NCI-H146 (cell line): ENCODE measurements at places on chromosomes 1 and 21.

DNA sequence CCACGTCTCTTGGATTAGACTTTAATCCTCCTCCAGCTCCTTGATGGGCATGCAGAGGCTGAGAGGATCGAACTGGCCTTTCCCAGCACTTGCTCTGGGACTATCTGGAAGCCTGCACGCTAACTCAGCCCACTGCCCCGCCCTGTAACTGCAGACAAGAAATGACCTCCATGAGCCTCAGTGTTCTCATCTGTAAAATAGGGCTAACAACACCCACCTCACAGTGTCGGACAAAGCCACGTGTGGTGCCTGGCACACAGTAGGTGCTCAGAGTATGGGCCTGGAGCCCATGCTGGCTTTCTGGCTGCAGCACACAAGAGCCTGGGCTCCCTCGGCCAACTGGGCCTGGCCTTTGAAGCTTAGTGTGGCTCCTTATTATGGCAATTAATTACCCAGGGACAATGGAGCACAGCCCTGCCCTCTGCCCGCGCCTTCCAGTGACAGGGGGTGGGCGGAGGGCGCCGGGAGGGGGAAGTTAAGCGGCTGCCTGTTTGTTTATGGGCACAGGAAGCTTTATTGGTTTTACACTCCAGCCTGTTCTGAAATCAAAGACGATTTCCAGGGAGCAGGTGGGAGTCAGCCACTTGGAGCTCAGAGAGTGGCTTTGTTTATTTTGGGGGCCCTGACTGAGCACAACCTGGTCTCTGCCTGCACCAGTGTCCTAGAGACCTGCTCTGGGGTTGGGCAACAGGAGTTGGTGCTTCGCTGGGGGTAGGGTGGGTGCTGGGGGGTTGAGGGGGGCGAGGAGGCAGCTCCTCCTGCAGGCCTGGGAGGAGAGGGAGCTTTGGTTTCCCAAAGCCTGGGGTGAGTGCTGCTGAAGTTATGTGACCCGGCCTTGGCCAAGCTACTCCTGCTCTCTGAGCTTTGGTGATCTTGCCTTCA is 31.0 kb downstream of the PAX7 start:
- no peak for DNase-seq

GRCh38 chr1:234721476-234722269 is 111.7 kb upstream of the IRF2BP2 start:
- DNase-seq = no peak

DNA sequence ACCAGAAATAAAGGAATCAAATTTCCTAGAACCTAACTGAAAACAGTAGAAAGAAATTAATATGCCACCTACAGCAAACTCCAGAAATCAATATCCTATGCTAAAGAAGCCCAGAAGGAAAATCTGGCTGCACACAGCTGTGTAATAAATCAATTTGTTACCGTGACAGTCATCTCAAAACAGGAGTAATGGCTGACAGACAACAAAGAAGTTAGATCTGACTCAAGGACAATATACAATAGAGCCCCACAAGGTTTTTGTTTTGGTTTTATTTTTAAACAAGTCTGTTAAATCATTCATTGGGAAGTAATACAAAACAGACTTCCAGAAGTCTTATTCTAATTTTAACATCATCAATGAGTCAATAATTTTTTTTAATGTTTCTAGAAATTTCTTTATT is 168.4 kb downstream of the RERE start:
- DNase-seq = peak; percentile 20

DNA sequence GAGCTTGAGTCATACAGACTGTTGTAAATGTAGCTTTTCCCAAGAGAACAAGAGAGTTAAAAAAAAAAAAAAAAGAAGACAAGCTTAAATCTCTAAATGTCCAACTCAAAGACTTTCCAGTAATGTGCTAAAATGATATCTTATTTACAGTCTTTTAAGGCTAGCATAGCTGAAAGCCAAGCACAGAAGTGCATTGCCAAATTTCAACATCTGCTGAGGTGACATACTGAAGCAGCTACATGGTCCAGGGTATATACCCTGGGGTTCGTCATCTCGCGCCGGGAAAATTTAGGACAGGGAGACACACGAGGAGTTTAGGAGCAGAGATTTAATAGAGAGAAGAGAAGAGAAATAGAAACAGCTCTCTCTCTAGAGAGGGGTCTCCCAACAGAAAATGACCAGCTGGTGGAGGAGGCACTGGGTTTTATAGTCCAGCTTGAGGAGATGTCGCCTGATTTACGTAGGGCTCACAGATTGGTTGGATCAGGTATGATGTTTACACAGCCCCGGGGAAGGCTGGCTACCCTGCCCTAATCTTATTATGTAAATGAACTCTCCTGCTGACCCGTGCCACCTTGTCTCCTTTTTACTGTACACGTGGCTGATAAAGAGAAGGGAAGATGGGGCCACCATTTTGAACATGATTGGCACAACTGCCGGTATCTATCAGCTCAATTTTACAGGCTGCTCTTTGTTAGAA is 172.7 kb downstream of the TRIM33 start:
- DNase-seq = peak; percentile 4

GRCh38 chr1:91872000-91872399 is 14.0 kb downstream of the TGFBR3 start:
- no peak for DNase-seq

- DNase-seq = peak; percentile 64
Observed at GRCh38 chr1:156750711-156751450, 594 bp downstream of the HDGF start.

- peak; percentile 20 for DNase-seq
Observed at GRCh38 chr1:183609313-183609712, 19.1 kb upstream of the NCF2 start.

DNA sequence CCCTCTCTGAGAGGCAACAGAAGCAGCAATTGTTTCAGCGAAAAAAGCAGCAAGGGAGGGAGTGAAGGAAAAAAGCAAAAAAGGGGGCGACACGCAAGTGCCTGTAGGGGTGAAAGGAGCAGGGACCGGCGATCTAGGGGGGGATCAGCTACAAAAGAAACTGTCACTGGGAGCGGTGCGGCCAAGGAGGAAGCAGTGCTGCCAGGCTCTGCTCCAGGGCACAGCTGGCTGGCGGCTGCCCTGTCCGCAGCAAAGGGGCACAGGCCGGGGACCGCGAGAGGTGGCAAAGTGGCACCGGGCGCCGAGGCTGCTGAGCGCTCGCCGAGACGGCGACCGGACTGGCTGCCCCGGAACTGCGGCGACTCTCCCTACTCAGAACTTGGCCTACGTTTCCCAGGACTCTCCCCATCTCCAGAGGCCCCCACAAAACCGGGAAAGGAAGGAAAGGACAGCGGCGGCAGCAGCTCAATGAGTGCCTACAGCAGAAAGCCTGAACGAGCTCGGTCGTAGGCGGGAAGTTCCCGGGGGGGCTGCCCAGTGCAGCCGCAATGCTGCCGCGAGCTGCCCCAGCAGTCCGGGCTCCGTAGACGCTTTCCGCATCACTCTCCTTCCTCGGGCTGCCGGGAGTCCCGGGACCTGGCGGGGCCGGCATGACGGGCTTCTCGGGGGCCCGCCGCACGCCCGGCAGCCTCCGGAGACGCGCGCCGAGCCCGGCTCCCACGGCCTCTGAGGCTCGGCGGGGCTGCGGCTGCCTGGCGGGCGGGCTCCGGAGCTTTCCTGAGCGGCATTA is 1.0 kb upstream of the CDKN2C start:
- DNase-seq = peak; percentile 68

DNA sequence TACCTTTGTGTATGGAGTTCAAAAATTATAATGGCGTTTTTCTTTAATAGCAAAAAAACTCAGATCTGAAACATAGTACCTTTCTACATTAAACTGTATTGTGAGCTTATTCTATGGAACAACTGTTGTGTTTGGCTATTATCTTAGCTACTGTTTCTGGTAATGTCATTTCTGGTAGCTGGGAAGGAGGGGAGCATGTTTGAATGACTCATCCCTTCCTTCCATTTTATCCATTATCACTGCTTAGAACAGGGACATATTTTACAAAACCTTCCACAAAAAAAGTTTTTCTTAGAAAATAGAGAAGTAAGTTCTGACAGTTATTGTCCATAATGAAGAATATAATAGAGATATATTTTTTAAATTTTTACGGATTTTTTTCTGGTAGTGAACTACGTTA is 128.3 kb downstream of the NRDC start:
- no peak for DNase-seq

DNA sequence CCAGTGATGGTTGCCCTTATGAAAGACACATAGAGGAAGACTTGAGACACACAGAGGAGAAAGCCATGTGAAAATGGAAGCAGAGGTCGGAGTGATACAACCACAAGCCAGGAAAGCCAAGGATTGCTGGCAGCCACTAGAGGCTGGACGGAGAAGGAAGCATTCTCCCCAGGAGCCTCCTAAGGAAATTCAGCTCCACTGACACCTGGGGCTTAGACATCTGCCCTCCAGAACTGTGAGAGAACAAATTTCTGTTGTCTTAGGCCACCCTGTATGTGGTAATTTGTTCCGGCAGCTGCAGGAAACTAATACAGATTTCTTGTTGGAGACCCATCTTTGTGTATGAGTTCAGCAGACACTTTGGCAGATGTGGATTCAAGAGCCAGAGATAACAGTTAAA is 126.9 kb upstream of the ATP1A1 start:
- peak; percentile 17 for DNase-seq

DNA sequence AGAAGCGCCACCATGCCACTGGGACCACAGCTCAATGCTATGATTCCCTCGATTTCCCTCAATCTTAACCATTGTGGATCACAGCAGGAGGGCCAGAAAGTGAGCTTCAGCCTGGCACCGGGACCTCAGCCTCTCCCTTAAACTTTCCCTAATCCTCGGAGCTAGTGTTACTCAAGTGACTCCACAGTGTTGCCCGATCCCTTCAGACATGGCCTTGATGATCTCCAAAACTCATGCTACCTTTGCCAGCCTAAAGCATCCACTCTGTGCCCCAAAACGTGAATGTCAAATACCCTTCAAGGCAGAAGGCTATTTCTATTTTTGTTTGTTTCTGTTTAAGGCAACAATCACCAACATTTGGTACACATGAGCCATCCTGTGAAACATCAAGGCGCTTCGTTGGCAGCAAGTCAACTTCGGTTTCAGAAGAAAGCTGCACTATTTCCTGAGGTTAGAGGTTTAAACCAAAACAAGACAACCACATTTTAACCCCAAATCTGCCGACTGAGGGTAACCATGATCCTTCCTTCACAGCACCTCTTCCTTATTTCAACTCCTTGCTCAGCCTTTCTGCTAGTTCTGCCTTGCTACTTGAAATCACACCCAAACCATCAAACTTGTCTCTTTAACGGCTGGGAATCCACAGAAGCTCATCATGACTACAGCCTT is 94.4 kb upstream of the KRTAP19-8 start:
- DNase-seq = no peak

- no peak for DNase-seq
Observed at GRCh38 chr1:221459558-221459957, 282.3 kb downstream of the DUSP10 start.

- DNase-seq = no peak
Observed at GRCh38 chr1:220818421-220819173, 31.9 kb downstream of the MTARC1 start.

GRCh38 chr1:37562984-37563383 is 6.2 kb downstream of the DNALI1 start:
- DNase-seq = no peak

- DNase-seq = peak; percentile 47
Observed at GRCh38 chr1:217078078-217078690, 355.0 kb upstream of the ESRRG start.

- DNase-seq = no peak
Observed at GRCh38 chr1:85550784-85551516, 29.6 kb upstream of the CCN1 start.

DNA sequence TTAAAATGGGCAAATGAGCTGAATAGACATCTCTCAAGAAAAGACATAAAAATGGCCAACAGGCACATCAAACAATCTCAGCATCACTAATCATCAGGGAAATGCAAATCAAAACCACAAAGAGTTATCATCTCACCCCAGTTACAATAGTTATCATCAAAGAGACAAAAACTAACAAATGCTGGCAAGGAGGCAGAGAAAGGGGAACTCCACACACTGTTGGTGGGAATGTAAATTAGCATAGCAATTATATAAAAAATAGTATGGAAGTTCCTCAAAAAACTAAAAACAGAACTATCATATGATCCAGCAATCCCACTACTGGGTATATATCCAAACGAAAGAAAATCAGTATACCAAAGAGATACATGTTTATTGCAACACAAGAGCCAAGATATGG is 68.7 kb downstream of the DENND1B start:
- DNase-seq = no peak

GRCh38 chr1:178134061-178134460 is 40.2 kb downstream of the RASAL2 start:
- DNase-seq = no peak

DNA sequence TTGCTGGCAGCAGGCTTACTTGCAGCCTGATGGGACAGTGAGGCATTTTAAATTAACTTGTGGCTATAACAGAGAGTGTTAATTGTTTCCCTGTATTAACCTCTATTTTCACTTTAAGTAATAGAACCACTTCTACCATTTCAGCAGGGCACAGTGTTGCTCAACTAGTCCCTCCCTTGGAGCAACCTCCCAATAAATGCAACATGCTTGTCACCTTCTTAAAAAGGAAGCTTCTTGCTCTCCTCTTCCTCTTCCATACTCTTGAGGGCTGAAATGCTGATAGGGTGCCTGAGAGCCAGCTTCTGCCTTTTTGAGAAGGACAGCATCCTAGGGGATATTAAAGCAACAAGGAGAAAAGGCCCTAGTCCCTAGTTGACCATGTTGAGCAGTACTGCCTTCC is 52.1 kb downstream of the C4BPA start:
- DNase-seq = no peak

DNA sequence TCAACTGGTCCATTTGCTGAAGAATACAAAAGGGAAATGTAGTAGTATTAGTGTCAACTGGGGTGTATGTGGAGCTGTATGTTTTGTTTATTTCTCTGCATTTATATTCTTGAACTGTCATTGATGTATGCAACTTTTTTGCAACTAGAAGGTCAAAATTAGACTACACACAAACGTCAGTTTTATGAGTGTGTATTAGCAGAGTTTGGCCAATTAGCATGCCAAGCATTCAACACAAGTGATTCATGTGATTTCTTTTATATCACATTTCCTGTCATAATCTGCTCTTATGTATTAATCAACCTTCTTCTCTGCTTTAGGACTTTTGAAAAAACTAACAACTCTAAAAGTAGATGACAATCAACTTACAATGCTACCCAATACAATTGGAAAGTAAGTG is 211.1 kb downstream of the LRRC40 start:
- no peak for DNase-seq

GRCh38 chr21:32003411-32003810 is 130.6 kb downstream of the HUNK start:
- DNase-seq = no peak

DNA sequence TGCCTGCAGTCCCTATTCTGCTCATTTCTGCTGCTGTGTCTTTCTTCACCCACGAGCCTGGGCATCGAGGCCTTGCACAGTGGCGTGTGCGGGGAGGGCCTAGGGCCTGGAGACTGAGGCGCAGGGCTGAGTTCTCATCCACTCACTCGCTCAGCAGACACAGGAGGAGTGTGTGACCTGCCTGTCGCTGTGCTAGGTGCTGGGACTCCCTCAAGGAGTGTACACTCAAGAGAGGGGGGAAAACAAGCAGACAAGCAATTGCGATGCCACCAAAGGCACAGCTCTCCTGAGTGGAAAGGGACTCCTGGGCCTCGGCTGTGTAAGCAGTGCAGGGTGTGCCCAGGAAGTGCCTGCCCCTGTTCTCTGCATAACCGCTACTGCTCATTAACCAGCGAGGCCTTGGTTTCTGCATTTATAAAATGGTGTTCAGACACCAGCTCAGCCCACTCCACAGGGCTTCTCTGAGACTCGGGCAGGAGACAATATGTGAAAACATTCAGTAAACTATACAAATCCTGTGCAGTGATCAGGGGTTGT is 4.2 kb downstream of the RD3 start:
- no peak for DNase-seq
